Stimulated activated CD8-positive, alpha-beta memory T cell treated with anti-CD3 and anti-CD28 coated beads, Interleukin-7, amount 100 ng/mL, for 1 hour (primary cell): ENCODE measurements at places on chromosomes 12 and 14.

DNA sequence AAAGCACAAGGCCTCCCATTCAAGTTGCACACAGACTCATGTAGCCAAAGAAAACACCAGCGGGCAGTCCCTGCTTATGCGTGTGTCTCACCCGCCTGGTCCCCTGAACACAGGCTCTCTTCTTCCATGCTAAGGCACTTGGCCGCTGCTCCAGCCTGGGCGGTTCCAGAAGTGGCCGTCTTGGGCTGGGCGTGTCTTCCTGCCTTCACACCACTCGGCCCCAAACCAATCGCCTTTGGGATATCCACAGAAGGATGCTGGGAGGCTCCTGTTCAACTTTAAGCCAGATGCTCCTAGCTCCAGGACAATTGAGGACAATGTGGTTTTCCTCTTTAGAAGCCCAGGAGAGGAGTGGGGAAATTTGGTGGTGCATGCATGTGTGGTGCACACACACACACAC, 2.2 kb downstream of the SCARB1 start:
- DNase-seq = no peak

DNA sequence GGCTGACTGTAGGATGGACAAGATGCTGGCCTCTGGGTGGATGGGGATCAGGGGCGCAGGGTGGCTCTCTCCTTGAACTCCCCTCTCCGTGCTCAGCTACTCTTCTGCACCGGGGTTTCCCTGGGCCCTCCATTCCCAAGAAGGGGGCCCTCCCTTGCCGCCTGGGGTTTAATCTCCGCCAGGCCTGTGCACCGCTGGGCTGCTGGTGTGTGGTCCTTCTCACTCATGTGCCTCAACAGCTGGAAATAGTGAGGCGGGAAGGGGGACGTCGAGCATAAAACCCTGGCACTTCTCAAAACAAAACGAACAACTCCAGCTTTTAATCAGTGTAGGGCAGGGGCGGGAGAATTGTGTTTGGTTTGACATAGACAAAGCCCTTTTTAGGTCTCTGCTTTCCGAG, 19.0 kb upstream of the SMOC1 start:
- no peak for DNase-seq

- DNase-seq = no peak
Observed at GRCh38 chr14:100678469-100678828, 48.2 kb upstream of the DLK1 start.

- no peak for DNase-seq
Observed at GRCh38 chr12:84813780-84814663, 98.6 kb downstream of the SLC6A15 start.

DNA sequence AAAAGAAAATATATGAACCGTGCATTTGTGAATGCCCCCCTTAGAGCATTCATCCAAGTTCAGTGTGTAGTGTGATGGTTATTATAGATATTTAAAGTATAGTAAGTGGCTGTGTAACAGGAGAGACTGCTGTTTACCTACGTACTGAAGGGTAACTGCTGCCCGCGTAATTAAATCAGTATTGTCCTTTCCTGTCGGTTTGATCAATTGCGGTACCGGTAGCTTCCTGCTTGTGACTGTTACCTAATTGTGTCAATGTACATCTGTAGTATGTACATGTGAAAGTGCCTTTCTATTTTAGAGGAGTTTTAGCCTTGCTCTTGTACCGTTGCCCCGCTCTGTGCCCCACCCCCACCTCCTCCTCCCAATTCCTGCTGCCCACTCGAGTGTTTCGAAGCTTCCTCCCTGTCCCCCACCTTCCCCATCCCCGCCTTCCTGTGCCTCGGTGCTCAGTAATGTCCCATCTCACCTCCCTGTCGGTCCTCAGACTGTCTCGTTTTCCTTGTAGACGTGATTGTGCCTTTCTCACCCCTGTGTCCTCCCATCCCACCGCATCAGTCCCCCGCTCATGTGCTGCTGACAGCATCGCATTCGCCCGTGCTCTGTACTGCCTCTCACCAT, 75.0 kb downstream of the KICS2 start:
- no peak for DNase-seq

DNA sequence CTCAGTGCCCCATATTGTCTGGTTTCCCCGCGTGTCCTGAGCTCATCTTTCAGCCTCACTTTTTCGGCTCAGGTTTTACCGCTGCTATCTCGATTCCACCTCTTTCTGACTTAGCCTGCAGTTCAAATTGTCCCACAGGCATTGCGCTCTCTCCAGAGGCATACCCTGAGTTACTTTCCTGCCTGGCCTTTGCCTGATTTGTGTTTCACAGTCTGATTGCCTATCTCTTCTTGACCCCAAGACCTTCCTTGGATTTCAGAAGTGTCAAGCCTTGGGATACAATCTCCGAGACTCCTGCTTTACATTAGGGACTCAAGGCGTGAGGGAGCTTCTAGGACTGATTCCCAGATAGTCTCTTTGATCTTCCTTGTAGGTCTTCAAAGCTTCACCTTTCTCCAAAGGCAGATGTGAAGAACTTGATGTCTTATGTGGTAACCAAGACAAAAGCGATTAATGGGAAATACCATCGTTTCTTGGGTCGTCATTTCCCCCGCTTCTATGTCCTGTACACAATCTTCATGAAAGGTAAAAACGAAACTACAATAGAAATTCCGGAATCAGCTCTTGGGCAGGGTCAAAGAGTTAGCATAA, 629 bp downstream of the LETMD1 start:
- DNase-seq = no peak

DNA sequence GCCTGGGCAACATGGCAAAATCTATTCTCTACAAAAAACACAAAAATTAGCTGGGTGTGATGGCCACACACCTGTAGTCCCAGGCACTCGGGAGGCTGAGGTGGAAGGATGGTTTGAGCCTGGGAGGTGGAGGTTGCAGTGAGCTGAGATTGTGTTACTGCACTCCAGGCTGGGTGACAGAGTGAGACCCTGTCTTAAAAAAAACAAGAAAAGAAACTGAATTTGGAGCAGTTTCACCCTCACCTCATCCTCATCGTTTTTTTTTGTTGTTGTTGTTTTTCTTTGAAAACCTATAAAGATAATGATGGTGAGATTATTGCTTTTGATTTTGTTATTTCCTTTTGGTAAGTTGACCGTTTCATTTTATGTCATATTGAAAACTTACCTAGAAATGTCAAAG, 60.7 kb downstream of the SLC38A6 start:
- no peak for DNase-seq

- no peak for DNase-seq
Observed at GRCh38 chr12:58301730-58302122, 360.4 kb downstream of the ATP23 start.

GRCh38 chr12:112837629-112838197, 46.2 kb downstream of the RPH3A start:
- no peak for DNase-seq

DNA sequence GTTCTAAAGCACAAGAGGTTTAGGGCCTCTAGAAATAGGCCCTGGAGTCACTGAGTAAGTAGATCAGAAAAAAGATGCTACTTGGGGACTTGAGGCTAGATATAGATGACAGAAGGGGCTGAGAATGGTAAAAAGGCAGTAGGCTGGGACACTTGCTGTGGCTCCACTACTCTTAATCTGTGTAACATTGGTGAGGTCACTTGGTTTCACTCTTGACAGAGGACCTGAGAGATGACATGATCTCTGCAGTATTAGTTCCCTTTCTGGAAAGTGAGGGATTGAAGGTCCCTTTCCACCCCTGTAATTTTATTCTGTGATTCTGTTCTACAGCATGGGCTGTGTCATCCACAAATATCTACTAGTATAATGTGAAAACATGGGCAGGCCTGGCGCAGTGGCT, 39.7 kb downstream of the MAPKAPK5 start:
- no peak for DNase-seq

DNA sequence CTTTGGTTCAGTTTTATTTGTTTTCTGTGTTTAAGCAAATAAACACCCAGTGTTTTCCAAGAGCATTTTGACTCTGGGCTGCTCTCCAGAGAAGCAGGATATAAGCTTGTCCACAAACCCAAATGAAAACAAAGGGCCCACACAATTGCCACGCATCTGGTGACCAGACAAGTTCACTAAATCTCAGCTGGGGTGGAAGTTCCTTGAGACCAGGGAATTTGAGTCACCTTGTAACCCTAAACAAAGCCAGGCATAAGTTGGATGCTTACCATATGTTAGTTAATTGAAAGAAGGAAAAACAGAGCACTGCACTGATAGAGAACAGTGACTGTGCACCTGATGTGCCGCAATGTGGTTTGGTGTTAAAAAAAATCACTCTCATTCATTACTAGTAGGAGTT, 1.6 kb upstream of the TXNRD1 start:
- DNase-seq = no peak

GRCh38 chr12:46208370-46208769, 60.5 kb downstream of the SLC38A1 start:
- DNase-seq = no peak

GRCh38 chr12:67056329-67056728, 212.8 kb upstream of the CAND1 start:
- no peak for DNase-seq

DNA sequence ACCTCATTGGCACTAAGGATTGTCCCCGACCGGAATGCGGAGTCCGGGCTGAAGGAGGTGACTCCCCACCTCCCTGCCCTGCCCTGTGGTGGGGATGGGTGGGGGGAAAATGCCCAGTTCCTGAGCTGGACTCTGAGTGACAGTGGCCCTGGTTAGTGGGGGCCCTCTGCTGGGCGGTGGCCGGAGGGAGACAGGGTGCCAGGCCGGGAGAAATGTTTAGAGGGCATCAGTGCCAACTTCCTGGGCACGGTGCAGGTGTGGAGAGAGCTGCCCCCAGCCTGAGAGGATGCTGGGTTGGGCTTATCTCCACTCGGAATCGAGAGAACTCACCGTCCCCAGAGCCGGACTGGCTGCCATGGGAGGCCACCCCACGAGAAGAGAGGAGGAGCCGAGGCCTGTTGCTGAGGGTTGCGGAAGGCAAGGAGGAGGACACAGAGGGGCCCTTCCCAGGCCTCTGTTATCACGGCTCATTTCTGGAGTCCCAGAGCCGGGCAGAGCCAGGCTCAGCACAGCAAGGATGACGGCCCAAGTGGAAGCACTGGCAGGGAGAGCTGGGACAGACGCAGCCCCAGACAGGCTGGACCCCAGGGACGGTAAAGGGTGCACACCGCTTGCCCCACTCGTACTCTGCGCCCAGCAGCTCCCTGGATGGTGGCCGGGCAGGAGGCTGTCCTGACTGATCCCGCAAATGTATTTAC, 156.7 kb downstream of the KIF26A start:
- DNase-seq = no peak

DNA sequence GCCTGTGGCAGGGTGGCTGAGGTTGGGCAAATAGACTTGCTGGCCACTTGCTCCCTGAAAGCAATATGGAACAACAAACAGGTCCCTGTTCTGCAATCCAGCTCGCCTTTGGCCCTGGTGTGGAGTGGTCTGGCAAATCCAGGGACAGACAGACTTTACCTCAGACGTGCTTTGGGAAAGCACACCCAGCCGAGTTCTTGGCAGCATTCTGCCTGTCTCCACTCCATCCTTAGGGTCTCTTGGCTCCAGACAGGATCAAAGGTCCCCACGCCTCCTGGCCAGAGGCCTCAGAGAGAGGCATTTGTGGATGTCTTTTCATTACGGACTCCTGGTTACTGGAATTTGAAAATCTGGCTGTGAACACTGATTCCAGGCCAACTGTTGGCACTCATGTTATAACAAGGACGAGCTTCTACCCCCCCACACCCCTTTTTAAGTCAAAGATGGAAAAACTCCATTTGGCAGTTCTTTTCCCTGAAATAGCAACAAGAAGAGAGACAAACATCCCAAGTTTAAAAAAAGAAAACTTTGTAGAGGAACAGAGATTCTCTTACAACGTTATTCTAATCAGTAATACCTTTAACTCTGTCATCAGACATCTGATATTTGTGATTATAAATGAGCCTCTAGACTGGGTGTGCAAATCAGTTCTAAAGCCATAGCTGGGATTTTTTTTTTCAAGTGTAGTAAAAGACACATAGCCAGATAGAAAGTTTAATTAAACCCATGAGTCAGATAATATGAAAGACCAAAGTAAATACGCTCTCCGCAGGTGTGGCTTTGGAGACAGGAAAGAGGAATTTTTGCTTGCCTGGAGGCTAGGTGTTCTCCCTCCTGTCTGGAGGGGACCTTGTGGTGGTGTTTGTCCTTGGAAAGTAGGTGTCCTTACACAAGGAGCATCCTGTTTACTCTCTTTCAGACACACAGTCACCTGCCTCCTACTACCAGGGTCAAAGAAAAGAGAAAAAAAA, 60.7 kb downstream of the GALNT8 start:
- DNase-seq = no peak

- DNase-seq = no peak
Observed at GRCh38 chr14:87785897-87786296, 207.1 kb downstream of the GALC start.

DNA sequence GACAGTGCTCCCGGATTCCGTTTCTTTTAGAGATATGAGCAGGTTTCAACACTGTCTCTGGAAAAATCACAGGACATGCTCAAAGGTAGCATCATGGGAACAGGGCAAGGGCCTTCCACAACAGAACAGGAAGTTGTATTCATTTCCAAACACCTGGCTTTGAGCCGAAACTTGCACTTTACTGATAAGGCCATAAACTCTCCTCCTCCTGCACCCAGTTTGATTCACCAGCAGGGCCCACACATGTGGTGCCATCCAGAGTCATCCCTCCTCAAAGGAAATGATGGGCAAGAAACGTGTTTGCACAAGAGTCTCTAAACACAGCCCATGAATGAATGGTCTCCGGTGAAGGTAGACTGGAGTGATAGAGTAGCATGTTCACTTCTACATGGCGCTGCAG, 268.4 kb upstream of the FKBP4 start:
- DNase-seq = no peak

DNA sequence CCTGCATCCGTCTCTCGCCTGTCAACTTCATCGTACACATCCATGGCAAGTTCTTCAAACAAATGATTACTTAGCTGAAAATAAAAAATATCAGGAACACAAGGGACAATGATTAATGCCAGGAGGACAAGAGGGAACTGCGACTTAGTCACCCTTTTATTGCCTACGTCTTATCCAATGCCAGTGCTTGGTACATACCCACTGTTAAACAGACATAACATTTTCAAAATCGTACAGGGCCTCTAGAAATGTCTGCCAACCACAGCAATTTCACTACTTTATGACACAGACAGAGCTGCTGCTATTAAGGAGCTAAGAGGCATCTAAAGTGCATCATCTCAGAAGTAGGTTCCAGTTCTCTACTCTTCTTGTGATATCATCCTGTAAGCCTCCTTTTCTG, 34.6 kb downstream of the GIT2 start:
- DNase-seq = no peak

GRCh38 chr12:104740668-104741067, 217.4 kb downstream of the SLC41A2 start:
- no peak for DNase-seq
